ENCODE measurements at places on chromosomes 3 and 15.

DNA sequence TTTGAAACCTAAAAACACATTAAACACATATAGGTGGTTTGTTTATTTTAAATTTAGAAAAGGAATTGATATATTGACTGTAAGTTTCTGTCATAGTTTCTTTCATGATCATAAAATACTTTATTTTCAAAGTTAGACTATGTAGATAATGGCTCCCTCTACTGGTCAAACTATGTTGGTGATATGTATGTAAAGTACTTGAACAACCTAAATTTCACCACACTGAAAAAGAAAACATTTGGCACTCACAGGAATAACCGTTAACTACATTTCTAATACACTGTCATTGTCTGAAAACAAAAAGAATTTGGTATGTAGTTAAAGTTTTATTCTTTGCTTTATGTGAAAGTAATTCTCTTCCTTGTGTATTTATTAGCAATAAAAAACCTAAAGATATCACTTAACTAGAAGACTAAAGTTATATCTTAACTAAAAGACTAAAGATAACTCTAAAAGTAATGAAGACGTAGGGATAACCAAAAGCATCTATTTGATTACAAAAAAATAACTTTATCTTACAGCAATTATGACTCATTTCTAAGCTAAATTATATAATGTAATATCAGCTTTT is 427.5 kb downstream of the VGLL3 start:
- peak; percentile 17 for DNase-seq

DNA sequence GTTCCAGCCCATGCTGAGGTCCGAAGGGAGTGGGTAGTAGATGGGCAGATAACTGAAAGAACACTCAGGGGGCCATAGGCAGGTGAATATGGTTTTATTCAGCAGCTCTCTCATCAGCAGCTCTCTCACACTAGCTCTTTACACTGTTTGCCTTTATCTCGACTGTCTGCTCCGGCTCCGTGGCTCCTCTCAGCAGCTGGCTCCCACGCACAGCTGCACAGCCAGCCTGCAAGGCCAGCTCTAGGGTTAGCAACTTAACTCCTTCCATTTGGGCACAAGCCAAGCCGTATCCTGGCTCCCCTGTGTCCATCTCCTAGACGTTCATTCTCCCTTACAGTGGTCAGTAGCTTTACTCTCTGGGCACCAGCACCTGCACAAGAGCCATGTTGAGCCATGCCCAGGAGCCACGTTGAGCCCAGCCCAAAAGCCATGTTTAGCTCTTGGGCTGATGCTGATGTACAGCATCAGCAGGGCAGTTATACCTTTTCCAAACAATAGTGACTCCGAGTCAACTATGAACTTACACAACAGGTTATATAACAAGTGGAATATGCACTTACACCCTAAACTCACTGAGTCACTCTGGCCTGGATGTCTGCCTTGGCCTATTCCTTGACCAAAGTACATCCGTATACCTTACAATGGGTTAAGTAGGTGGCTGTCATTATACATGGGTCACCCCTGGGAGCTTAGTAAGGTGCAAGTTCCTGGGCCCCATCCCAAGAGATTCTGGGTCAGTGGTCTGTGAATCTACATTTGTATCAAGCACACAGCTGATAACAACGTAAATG is 34.6 kb upstream of the TOPAZ1 start:
- no peak for DNase-seq

- no peak for DNase-seq
Observed at GRCh38 chr3:109982201-109982600, 644.9 kb upstream of the DPPA4 start.

DNA sequence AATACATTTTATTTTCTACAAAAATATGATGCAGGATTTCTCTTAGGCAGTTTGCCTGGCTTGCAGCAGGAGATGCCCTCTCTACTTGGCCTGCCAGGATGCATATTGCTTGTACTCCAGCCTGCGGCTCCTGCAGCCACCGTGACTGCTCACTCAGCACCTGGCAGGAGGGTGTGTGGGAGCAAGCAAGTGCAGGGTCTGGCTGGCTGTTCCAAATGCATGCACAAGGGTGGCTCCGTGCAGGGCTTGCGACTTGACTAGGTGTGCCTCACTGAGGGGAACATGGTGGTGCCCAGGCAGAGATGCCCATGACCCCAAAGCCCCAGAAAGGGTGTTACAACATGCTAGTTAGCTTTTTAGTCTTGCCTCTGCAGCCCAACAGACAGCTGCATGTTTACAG is 1240.2 kb upstream of the ALCAM start:
- DNase-seq, result no peak

DNA sequence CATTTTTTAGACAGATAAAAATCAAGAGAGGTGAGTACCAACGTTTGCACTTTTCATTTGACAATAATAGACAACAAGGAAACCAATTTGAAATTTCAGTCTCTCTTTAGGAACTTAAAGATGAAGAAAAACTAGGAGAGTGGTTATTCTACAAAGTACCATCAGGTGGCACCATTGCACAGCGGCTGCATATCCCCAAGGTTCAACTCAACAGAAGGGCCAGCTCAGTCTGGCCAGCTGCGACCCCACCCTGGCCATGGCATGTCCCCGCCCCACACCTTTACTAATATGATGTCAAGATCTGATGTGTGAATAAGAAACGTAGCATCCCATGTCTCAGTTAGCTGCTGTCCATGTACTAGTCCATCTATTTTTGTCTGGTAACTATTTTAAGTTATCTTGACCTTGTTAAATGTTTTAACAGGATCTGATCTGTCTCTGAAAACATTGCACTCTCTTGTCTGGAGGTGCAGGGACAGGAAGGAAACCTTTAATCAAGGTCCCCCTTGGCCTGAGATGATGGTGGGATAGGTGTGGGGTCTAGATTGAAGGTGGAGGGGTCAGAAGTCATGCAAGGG is 35.5 kb upstream of the CGNL1 start:
- peak; percentile 39 for DNase-seq

DNA sequence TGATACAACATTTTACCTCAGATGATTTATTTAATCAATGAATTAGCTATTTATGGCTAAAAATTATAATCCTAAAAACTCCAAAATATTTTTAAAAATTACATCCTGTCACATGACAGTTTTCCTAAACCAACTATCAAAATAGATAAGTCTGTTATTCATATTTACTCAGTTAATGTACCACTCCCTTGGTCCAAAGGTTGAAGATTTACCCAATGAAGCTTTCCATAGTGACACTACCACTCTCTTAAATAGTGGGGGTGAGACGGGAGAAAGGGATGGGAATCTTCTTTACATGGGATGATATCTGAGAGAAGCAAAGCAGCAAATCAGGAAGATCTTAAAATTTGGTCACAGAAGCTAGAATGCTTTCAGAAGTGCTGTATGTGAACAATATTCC is 30.5 kb downstream of the XRN1 start:
- DNase-seq, result no peak

DNA sequence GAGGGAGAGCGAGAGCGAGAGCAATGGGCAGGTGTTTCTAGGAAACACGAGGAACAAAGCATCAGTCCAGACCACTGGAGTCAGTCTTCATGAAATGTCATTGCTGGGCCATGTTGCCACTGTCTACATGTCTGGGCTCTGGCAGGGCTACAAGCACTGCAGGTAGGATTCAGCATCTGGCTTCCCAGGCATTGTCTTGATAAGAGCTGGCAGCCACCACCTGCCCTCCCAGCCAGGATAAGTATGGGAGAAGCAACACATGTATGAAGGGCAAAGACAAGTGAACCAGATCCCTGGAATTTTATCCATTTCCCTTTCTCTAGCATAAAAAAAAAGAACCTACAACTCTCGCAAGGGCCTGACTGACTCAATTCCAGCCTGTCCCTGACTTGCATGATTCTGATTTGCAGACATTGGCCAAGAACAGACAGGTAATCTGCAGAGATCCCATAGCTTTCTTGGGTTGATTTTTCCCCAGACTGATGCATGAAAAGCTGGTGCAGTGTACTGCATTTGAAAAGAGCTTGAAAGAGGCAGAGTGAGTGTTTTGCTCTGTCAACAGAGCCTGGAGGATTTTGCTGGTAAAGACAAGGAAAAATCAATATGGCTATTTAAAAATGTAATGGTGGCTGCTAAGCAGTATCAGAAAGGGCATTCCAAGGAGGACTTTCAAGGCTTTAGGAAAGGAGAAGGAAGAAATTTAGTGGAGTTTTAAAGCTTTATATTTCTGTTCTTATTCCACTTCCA is 157.2 kb upstream of the MYRIP start:
- DNase-seq, result no peak

- DNase-seq, result no peak
Observed at GRCh38 chr15:63780969-63781368, 52.8 kb downstream of the HERC1 start.

DNA sequence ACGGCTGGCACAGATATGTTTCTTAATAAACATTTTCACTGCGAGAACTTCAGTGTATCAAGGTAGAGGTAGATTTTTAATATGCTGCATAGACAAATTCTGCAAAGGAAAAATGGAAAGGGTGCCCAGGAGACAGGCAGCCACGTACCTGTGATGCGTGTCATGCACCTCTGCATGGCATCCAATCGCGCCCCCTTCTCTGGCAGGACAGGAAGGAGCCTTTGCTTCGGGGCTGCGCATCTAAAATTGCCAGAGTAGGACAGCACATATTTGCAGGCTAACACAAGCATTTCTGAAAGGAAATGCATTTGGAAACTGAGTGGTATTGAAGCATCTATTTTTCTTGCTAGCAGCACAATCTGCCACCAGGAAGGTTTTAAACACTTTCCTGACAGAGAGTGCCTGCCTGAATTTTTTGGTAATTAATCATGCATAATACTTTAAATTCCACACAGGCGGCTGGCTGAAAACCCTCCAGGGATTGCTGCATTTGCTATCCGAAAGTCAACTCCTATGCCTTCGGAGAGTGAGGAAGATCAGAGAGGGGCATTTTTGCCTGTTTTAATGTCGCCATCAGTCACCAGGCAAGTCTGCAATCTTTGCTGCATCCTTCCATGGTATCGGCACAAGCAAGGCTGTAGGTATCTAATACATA is 165.1 kb upstream of the ATP10A start:
- DNase-seq, result no peak
